Stimulated activated CD8-positive, alpha-beta memory T cell treated with anti-CD3 and anti-CD28 coated beads, Interleukin-2, amount 100 ng/mL, for 1 hour (primary cell): ENCODE measurements at places on chromosomes 2 and 18.

DNA sequence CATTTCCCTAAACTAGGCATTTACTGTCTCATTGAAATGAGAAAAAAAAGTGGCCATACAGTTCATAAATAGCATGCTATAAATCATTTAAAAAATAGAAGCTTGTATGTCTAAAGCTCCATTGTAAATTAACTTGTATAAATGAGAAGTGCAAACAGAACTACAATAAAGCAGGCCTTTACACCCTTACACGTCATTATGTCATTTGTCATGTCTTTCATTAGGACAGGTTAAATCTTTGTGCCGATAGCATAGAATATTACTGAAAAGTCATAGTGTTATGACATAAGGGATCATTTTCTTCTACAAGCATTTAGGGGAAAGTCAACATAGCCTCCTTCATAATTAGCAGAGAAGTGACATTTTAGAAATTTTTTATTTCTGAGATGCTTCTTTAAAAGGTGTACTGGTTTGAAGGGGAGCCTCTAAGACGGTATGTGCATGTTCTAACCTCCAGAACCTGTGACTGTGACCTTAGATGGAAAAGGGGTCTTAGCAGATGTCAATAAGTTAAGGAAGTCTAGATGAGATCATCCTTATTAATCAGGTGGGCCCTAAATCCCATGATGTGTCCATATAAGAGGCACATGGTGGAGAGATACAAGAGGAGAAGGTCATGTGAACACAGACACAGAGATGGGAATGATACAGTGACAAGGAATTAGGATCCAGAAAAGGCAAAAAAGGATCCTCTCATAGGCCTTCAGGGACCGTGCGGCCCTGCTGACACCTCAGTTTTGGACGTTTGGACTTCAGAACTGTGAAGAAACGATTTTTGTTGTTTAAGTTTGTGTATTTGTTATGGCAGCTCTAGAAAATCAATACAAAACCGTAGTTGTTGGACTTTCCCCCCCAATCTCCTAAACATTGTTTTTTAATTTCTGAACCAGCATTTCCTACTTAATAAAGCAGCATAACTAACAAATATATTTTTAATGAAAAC lies 863.7 kb downstream of the MBD2 start:
- DNase-seq = no peak

- DNase-seq = no peak
These were observed 402.8 kb upstream of the DSEL start for GRCh38 chr18:67919316-67919715.

DNA sequence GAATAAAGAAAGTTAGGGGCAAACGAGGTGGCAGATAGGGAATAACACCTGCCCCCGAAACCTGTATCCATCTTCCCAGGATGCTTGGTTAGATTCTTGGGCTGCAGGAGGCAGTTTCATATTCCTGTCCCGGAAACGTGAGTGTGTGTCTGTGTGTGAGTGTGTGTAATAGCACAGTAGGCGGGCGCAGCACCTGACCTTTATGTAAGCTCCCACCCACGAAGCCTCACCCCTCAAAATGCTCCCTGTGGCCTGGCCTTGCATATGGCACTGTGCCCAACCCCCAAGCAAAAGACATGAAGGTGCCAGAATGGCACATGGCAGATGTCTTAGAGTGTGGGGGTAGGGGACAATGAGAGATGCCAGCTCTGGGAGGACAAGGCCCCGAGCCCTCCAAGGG lies 48.9 kb downstream of the EFR3B start:
- DNase-seq = no peak

GRCh38 chr18:8982416-8983183 lies 119.9 kb upstream of the NDUFV2 start:
- no peak for DNase-seq

DNA sequence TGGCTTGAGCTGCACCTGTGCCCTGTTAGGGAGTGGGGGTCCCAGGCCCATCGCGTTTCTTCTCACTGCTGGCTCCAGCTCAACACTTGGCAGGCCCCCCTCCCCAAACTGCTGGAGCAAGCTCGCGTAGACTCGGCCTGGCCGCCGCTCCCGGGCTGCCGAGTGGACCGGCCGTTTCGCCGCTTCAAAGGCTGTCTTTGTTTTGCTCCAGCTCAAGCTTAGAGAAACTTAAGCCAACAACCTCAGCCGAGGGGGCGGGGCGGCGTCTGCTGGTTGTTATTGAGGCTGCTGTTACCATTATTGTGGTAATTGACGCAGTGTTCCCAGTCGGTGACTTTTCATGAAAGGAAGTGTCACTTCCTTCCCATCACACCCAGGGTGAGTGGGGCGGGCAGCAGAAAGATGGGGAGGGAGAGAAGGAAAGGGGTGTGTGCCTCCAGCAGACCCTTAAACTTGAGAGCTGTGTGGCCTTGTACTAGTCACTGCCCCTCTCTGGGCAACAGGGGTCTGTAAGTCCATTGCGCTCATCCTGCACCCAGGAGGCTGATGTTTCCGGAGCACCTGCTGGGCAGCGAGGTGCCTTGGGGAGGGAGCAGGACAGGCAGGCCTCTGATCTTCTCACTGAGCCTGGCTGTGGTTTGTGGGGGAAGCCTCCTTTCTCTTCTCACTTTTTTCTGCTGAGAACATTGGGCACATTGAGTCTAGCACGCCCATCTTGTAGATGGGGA lies 2.1 kb downstream of the ARID5A start:
- DNase-seq = peak; percentile 78
